ENCODE measurements at places on chromosomes 6 and 20.

- DNase-seq = no peak
These were observed 12.9 kb upstream of the ADRM1 start for GRCh38 chr20:62289898-62290297.

- no peak for DNase-seq
These were observed 75.8 kb downstream of the CDH22 start for GRCh38 chr20:46232539-46232938.

- DNase-seq = no peak
These were observed 4.0 kb upstream of the GRM4 start for GRCh38 chr6:34149831-34150400.

DNA sequence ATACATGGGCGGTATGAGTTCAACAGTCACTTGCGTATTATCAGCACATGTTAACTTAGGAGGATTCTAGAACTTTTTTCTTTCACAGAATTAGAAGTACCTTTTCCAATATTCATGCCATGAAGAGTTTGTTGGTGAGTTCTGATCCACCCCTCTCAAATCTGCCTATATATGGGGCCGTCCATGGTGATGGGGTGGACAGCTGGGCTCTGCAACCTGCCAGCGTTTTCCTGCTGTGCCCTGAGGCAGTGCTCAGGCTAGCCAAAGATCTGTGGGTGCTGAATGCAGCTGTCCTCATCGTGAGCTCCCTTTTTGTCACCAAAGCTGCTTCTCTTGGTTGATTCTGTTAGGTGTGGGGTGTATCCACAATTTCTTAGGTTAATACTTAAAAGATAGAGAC, 88.7 kb downstream of the THBS2 start:
- DNase-seq = no peak

DNA sequence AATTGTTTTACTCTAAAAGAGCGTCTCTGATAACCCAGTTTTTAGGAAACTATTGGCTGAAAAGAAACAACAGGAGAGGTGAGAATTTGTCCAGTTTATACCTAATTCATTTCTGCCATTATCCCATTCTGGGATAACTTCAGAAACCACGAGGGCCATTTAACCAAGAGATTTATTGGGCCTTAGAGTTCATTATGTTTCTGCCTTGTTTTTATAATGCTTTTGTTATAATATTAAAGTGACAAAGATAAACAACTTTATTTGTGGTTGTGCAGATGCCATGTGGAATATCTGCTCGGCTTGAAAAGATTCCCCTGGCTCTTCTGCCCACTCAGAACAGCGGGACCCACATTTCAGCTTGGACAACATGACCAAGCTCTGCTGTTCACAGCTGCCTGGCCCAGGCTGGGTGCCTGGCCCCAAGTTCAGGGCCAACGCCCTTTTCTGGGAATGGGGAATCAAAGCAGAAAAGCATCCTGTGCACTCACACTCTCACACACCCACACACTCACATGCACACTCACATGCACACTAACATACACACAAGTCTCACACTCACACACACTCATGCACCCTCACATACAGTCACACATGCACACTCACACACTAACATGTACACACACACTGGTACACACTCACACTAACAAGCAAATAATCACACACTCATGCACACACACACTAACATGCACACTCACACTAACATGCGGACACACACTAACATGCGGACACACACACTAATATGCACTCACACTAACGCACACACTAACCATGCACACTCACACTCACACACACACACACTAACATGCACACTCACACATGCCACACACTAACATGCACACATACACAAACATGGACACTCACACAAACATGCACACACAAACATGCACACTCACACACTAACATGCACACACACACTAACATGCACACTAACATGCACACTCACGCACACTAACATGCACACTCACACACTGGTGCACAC, 86.7 kb upstream of the NEDD9 start:
- peak; percentile 21 for DNase-seq

DNA sequence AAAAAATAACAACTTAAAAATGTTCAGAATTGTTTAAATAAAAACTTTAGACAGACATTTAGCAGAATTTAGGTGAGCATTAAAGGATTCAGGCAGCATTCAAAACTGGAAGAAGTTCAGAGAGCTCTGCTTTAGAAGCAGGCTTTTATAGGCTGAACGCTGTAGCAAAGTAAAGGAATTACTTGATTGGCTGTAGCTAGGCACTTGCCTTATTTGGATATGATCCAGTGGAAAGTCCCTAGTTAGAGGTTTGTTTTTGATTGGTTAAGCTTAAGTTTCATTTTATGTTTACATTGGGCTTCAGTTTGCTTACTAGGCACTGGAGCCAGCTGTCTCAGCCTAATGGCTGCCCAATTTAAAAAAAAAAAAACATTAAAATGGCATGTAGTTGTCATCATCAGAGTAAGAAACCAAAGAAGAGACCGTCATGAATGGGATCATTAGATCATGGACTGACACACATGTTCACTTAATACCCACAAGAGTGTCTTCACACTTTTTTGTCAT, 65.1 kb downstream of the CBFA2T2 start:
- peak; percentile 88 for DNase-seq

DNA sequence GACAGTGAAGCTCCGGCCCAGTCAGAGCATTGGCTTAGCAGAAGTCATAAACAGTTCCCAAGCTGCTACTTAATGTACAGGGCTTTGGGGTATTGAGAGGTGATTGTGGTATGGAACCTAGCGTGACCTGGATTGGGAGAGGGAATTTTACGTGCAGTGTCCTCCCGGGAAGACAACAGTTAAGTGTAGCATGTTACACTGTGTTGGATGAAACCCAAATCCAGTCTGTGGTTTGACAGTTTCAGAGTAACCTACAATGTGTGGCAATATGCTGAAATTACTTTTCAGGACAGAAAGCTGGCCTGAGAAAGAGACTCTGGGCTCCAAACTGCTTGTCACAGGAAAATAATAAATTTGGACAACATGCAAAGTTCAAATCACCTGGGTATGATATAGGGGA, 28.1 kb upstream of the RALGAPA2 start:
- DNase-seq = no peak

GRCh38 chr6:106141441-106142237, 55.5 kb downstream of the PRDM1 start:
- peak; percentile 36 for DNase-seq

DNA sequence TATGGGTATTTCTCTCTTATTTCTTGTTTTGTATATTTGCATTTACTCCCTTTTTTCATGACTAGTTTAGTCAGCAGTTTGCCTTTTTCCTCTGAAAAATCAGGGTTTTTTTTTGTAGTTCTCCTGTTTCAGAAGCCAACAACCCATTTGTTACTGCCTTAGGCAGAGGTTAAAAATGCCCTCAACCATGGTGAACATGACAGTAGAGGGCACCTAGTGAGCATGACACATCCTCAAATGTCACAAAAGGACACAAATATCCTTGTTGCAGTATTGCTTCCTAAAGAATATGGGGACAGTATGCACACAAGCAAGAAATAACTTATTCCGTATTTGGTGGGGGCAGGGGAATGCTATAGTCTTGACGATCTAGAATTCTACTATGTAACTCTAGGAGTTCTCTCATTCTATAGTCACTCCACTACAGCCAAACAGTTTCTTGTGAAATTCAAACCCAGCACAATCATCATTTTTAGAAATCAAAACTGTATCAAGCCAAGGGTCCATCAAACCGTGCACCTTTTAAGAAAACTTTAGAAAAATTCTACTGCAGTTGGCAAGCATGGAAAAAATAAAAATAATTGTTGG, 47.0 kb downstream of the GOPC start:
- no peak for DNase-seq

DNA sequence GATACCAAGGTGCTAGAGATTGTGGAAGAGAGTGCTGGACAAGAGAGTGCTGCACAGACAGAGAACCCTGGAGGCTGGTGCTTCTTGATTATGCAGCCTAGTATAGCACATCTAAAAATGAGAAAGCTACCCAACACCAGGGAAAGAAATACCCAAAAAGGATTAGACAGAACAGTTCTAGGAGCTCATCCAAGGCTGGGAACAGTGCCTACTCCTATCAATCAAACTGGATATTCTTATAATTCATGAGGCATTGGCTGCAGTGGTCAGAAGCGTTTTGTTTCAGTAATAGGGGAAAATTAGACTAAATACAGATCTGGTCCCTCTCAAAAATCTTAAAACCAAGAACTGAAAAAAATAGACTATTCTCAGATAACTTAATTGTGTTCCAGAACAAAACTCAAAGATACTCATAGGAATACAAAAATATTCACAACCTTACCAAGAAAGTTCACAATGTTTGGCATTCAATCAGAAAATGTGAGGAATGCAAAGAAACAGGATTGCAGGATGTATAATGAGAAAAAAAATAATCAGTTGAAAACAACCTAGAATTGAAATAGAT, 222.9 kb downstream of the EPHA7 start:
- DNase-seq = no peak

- no peak for DNase-seq
These were observed 128.7 kb downstream of the RIN2 start for GRCh38 chr20:19886661-19887288.

- no peak for DNase-seq
These were observed 49.2 kb downstream of the RARS2 start for GRCh38 chr6:87540539-87540938.

DNA sequence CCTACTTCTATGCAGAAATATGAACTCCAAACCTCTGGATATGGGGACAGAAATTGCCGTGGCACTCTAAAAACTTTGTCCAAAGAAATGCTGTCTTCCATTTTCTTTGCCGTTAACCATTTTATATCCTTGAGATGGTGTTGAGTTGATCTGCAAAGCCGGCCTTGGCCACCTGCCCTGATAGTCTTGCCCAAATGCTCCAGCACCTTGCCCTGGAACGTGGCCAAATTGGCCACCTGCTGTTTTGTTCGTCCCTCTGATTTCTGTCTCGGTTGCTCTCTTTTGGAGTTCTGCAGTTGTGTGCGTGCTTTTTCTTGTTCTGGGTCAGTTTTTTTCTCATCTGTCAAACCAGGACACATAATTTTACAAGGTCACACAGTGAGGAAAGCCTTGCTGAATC, 239.7 kb upstream of the GMDS start:
- peak; percentile 25 for DNase-seq

DNA sequence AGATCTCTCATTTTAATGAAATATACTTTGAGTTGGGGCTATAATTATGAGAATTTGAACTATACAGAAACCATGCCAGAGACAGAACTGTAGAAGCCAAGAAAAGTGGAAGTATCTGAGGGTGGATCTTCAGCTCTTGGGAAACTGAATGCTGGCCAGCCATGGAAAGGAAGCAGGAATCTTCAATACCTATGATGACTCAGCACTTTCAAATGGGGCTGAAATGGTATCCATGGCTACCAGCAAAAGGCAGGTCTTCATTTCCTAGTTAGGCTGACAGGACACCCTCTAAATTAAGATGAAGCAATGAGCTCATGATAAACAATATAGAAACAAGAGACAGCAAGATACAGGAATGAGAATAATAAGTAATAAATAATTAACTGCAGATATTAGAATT, 171.3 kb downstream of the COL21A1 start:
- DNase-seq = no peak

- no peak for DNase-seq
These were observed 2.4 kb upstream of the MICB start for GRCh38 chr6:31495580-31495979.

GRCh38 chr20:41176711-41177552, 39.6 kb downstream of the PLCG1 start:
- DNase-seq = no peak

GRCh38 chr6:2843138-2843740, 1.6 kb upstream of the SERPINB1 start:
- no peak for DNase-seq

DNA sequence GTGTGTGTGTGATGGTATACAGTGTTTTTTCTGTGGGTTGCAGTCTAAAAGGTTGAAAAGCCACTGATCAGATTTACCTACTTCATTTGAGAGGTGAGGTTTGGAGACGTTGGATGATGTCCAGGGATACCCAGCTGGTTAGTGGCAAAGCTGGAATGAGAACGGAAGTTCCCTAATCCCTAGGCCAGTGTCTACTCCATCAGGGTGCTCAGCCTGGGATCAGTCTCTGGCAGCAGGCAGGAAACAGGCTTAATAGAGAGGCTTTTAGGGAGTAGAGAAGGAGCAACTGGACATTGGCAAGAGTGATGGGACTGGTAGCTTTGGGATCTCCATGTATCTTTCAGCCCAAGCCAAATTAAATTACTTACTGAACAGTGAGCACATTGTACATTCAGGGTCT, 80.7 kb downstream of the C6orf52 start:
- DNase-seq = no peak

DNA sequence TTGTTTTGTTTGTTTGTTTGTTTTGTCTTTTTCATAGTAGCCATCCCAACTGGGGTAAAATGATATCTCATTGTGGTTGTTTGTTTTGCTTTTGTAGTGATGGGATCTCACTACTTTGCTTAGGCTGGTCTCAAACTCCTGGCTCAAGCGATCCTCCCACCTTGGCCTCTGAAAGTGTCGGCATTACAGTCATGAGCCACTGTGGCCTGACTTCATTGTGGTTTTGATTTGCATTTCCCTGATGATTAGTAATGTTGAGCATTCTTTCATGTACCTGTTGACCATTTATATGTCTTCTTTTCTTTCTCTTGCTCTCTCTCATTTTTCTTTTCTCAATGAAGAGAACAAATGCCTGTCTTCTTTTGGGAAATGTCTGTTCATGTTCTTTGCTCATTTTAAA, 30.8 kb upstream of the HLA-DOA start:
- no peak for DNase-seq

GRCh38 chr20:45822857-45823256, 4.3 kb downstream of the TNNC2 start:
- DNase-seq = peak; percentile 54

Data from small intestine (tissue), 16 donors.